ENCODE measurements at places on chromosomes 7 and 10.

- DNase-seq = no peak
These were observed 5.5 kb downstream of the RAMP3 start for GRCh38 chr7:45162943-45163691.

DNA sequence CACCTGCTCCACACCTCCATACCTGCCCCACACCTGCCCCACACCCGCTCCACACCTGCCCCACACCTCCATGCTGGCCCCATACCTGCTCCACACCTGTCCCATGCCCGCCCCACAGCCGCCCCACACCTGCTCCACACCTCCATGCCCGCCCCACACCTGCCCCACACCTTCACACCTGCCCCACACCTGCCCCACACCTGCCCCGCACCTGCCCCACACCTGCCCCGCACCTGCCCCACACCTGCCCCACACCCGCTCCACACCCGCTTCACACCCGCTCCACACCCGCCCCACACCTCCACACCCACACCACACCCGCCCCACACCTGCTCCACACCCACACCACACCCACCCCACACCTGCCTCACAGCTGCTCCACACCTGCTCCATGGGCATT is 53.0 kb downstream of the PARP12 start:
- no peak for DNase-seq

DNA sequence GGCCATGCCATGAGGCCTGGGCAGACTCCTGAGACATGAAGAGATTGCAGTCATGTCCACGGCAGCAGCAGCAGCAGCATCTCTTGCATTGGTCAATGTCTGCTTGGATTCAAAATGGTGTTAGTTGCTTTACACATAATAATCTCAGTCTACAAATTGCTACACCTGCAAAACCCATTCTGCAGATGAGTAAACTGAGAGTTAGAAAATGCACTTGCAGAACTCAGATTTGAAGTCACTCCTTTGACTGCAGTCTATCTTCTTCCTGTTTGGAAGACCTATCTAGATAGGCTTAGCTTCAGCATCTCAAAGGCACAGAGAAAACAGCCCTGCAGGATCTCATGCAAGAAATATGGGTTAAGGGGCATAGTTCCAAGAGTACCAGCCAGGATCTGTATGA is 350.3 kb downstream of the TNS3 start:
- DNase-seq = no peak

GRCh38 chr7:86914551-86914950 is 144.9 kb downstream of the ELAPOR2 start:
- no peak for DNase-seq

GRCh38 chr10:20162123-20162522 is 345.9 kb downstream of the PLXDC2 start:
- no peak for DNase-seq

DNA sequence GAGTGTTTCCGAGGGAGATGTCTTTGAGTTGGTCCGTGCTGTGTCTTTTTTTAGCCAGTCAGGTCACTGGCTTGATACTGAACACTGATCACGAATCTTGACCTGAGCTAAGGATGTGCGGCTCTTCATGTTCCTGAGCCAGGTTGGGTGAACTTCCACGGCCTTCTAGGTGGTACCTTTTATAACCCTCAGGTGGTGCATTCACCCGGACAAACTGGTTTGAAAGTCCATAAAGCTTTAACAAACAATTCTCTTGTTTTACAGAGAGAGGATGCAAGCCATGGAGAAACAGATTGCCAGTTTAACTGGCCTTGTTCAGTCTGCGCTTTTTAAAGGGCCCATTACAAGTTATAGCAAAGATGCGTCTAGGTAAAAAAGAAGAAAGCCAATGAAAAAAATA is 229.5 kb downstream of the ARHGAP21 start:
- DNase-seq = no peak

DNA sequence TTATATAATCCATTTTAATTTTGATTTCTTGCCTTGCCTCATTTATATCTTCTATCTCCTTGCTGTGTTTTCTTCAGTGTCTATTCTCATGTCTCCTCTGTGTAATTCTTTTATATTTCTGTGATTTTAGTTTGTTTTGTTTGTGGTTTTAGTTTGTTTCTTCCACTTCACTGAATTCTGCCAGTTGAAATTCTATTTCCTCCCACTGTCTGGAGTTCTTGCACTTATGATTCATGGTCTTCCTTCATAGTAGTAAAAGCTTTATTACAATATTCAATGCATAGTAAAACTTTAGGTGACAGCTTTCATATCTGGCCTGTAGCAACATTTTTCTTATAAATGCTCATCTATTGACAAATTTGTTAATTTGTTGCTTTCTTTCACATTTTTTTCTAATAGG is 113.3 kb downstream of the MAGI2 start:
- DNase-seq = no peak

GRCh38 chr10:75553550-75553949 is 122.1 kb downstream of the LRMDA start:
- DNase-seq = no peak

DNA sequence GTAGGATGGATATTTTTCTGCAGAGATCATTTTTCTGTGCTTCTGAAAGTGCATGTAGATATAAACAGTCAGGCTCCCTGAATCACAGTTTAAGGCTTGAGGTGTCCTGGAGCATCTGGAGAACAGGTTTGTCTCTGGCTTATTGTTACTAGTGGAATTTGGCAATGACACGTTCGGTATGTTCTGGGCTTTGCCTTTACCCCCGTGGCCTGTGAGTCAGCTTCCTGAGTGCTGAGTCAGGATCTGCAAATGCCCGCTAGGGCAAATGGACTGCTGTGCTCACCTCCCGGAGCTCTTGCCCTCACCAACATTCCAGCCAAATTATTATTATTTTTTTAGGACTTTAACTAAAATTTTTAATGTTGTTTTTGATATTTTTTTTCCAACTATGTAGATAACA is 192.5 kb upstream of the PRSS1 start:
- DNase-seq = no peak

- no peak for DNase-seq
These were observed 199.5 kb upstream of the PPP2R2D start for GRCh38 chr10:131701131-131701947.

GRCh38 chr10:72370201-72370722 is 15.5 kb upstream of the DNAJB12 start:
- no peak for DNase-seq
